ENCODE measurements at places on chromosomes 6 and 20. TPM values are rescaled to one million over a fixed set of nuclear protein-coding genes. Genes with fewer than 3 reads are reported as not detected.

Gene TMEM217
- total RNA-seq: 1.3 TPM

Gene LY6G6C
- not detected for total RNA-seq

DNA sequence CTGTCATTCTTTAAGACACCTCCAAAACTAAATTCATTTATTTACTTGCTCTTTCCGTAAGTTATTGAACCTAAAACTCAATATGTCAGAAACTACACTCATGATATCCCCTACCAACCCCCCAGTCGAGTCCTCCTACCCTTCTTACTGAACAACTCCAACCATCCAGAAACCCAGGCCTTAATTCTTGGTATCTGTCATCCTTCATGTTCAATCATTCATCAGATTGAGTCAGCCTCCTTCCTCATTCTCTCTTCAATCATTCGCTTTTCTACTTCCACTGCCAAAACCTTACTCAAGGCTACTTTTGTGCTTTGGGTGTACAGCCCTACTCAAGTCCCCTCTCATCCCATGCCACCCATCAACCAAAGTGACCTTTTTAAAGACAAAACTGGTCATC, 95.7 kb downstream of the SMLR1 start:
- H3K27ac ChIP-seq: no peak overlapping the region
- DNase-seq: no peak
- H3K36me3 ChIP-seq: no peaks in the 10 kb centered on the region
- no peaks in the 10 kb centered on the region for H3K27me3 ChIP-seq
- no peaks in the 10 kb centered on the region for H3K4me1 ChIP-seq

GRCh38 chr6:150030611-150031010, 5.3 kb upstream of the RAET1L start:
- peaks cover 100% of the 10 kb centered on the region for H3K27me3 ChIP-seq
- no peaks in the 10 kb centered on the region for H3K4me1 ChIP-seq
- no peaks in the 10 kb centered on the region for H3K36me3 ChIP-seq
- H3K4me3 ChIP-seq: no peak overlapping the region

GRCh38 chr6:100116411-100117194, 122.6 kb upstream of the MCHR2 start:
- no peak overlapping the region for H3K4me3 ChIP-seq
- no peaks in the 10 kb centered on the region for H3K27me3 ChIP-seq
- no peaks in the 10 kb centered on the region for H3K36me3 ChIP-seq
- DNase-seq: peak; percentile 81

DNA sequence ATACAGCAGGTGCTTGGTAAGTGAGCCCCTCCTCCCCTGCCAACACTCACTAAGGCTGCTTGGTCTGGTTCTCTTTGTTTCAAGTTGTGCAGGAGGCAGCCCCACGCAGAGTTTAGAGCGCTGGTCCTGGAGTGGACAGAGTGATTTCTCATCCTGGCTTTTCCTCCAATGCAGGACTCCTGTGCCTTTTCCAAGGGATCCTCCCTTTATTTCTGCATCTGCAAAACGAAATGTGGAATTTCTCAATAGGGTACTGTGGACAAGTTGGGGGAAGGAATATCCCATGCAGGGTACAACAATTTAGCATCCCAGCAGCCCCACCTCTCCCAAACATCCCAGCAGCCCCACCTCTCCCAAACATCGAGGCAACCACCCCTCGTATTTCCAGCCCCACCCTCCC, 30.6 kb upstream of the CCDC167 start:
- no peaks in the 10 kb centered on the region for H3K4me1 ChIP-seq
- H3K36me3 ChIP-seq: no peaks in the 10 kb centered on the region
- no peak overlapping the region for H3K4me3 ChIP-seq
- peaks cover 38% of the 10 kb centered on the region for H3K27me3 ChIP-seq

- no peaks in the 10 kb centered on the region for H3K36me3 ChIP-seq
- H3K27ac ChIP-seq: no peak overlapping the region
- H3K27me3 ChIP-seq: no peaks in the 10 kb centered on the region
- H3K4me3 ChIP-seq: no peak overlapping the region
- no peak for DNase-seq
- peaks cover 13% of the 10 kb centered on the region for H3K4me1 ChIP-seq
Observed at GRCh38 chr6:89479897-89480296, 46.9 kb downstream of the ANKRD6 start.

- no peak overlapping the region for H3K27ac ChIP-seq
- no peaks in the 10 kb centered on the region for H3K27me3 ChIP-seq
- H3K4me1 ChIP-seq: peaks cover 5% of the 10 kb centered on the region
- H3K4me3 ChIP-seq: no peak overlapping the region
- no peaks in the 10 kb centered on the region for H3K36me3 ChIP-seq
- no peak for DNase-seq
Observed at GRCh38 chr6:30861257-30862048, 22.9 kb upstream of the DDR1 start.

GRCh38 chr6:110317189-110317588, 41.0 kb downstream of the METTL24 start:
- peaks cover 23% of the 10 kb centered on the region for H3K4me1 ChIP-seq
- H3K36me3 ChIP-seq: no peaks in the 10 kb centered on the region
- no peak for DNase-seq
- H3K4me3 ChIP-seq: no peak overlapping the region
- H3K27me3 ChIP-seq: no peaks in the 10 kb centered on the region

DNA sequence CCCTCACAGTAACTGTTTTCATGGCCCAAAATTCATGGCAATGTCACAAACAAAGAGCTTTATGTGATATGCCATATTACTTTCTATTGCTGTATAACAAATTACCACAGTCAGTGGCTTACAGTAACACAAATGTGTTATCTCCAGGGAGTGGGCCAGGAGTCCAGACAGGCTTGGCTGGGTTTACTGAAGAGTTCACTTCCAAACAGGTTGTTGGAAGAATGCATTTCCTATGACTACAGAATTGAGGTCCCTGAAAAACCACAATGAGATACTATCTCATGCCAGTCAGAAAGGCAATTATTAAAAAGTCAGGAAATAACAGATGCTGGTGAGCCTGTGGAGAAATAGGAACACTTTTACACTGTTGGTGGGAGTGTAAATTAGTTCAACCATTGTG, 431.9 kb downstream of the PKHD1 start:
- no peaks in the 10 kb centered on the region for H3K27me3 ChIP-seq
- H3K4me3 ChIP-seq: no peak overlapping the region
- H3K36me3 ChIP-seq: no peaks in the 10 kb centered on the region
- DNase-seq: no peak
- no peak overlapping the region for H3K27ac ChIP-seq
- no peaks in the 10 kb centered on the region for H3K4me1 ChIP-seq

Gene OVOL2
- total RNA-seq: 0.24 TPM

DNA sequence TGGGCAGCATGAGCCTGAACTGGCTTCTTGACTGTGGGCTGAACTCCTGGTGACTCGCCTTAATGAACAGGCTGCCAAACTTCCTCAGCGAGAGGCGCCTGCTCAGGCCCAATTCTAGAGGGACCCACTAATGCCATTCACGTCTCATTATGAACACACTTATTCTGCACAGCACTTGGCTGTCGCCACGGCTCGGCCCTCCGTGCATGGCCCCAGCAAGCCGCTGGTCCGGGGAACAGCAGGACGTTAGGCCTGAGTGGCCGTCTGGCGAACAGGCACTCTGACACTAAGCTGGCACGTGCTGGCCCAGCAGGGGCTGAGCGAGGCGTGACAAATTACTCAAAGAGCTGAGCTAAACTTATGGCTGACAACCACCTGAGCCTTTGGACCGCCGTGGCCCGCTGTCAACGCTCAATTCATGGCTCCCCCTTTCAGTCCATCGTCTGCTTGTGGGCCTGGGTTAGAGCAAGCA, 45.9 kb downstream of the INSM1 start:
- peak; percentile 28 for DNase-seq
- no peaks in the 10 kb centered on the region for H3K36me3 ChIP-seq
- H3K4me3 ChIP-seq: no peak overlapping the region
